ENCODE measurements at places on chromosomes 3 and 15.

DNA sequence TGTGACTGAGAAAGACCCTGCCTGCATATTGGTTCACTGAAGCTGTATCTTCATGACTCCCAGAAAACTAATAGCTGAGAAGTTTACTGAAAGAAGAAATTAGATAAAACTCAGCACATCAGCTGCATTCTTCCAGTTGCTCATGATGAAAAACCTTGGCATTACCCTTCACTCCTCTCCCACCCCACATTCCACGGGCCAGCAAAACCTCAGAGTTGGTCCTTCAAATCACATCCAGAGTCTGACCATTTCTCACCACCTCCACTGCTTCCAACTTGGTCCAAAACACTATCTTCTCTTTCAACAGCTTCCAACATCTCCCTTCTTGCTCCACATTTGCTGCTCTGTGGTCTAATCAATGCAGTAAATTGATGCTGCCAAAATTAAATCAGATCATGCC, 97.1 kb downstream of the CD47 start:
- peak; percentile 72 for DNase-seq

DNA sequence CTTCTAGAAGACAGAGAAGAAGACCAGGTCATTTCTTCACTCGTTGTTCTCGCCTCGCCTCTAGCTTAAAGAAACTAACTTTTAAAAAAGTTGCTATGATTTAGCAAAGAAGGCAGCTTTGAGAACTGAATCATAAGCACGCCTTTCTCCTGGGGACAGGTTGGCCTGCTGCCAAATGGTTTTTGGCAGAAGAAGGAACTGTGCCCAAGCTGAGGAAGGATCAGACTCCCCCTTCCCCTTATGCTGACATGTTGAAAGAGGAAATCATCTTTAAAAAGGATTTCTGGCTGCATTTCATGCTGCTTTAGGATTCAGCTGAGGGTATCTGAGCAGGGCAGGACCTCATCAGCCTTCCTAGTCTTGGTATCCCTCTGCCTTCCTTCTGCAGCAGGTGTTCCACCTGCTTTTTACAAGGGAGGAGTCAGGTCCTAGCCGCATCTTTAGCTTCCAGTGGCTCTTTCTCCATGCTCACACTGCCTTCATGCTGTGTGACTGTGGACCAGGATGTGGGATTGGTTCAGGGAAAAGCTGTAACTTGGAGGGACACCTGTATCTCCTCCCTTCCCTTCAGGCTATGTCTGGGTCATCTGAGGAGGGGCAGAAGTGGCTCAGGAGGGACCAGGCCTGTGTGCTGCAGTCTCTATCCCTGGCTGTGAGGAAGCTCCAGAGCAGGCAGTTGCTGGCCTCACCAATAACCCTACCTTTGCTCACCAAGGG, 34.1 kb upstream of the HACD2 start:
- peak; percentile 61 for DNase-seq

DNA sequence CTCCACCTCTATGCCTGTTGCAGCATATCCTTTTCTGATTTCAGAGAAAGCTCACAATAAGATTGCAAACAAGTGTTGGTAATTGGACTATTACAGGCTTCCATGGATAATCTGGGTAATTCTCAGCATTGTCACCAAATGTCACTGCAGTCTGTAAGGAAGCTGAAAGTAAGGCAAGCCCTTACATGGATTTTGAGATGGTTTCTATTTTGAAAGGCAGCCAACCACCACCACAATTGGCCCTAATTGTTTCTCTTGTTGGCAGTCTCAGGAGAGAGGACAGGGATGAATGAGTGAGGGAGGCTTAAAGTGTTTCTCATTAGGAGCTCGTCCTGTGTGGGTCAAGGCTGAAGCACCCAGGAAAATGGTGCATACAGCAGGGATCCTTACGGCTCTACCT, 879.9 kb downstream of the TUSC7 start:
- DNase-seq, result peak; percentile 31

DNA sequence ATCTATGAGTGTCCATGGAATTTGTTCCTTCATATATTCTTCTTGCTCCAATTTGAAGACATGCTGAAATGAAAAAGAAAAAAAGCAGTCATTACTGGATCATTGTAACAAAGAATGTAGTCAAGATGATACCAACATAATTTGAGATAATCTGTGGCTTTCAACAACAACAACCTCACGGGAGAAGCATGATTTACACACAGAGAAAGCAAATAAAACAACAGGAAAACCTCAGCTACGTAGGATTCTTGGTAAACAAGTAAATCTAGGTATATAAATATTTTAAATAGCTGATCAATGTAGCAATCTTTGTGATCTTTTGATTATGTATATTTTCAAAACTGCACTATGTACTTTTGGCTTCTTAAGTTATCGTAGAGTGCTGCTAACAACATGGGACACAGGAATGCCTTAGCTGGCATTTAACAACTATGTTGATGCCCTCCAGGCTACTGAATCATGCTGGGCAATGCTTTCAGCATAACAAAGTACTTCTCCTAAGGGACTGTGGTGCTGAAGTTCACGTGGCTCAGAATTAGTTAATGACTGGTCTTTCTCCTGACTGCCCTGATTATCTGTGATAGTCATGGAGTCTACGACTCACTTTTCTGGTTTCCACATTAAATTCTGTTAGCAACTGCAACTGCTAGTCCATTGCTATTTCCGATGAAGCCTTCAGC, 96.5 kb upstream of the MYO5C start:
- peak; percentile 93 for DNase-seq

GRCh38 chr3:189744235-189744634, 113.0 kb downstream of the TP63 start:
- no peak for DNase-seq

DNA sequence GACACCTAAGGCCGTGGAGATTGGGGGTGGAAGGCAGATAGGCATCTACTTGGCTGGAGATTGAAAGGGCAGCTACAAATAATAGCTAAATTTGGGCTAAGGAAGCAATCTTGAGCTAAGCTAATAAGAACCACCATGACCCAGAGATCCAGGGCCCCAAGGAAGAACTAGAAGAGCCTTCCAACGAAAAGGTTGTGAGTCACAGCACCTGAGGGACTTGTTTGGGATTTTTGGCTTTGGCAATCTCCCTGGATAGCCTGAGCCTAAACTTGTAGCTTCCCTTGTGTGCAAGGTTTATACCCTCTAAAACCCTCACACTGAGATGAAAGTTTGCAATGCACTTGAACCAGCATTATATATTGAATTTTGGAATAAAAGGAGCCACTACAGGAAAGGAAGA, 364.0 kb upstream of the IL12A start:
- DNase-seq, result no peak

DNA sequence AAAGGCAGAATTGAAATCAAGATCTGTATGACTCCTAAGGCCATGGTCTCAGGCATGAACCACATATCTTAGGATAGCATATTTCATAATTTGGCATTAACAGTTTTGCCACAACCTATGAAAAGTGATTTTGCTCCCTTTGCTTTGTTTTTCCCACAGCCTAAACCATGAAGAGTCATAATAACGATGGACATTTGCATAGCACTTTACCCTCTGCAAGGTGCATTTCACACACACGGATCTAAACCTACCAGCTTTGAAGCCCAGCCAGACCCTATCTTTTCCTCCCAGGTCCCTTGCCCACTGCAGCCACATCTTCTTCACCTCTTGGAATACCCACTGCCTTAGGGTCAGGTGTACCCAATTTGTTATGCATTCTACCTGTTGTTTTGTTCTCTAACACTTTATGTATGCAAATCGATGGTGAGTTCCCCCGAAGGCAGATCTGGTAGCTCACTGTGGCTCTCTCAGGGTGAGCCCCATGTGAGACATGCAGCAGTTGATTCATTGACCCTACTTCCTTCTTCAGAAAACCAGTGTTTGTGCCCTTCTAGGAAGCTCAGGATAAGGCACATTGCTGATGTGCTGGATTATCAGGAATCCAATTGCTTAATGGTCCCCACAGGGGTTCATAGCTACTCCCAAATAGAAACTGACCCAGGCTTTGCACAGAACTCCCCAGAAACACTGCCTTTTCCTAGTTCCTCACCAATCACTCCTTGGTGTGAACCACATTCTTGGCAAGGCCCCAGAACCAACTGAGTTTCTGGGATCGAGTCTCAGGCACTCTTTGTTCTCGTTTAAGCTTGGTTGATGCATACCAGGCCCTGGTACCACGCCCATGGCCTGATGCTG, 8.7 kb downstream of the ARHGAP31 start:
- DNase-seq, result peak; percentile 38

DNA sequence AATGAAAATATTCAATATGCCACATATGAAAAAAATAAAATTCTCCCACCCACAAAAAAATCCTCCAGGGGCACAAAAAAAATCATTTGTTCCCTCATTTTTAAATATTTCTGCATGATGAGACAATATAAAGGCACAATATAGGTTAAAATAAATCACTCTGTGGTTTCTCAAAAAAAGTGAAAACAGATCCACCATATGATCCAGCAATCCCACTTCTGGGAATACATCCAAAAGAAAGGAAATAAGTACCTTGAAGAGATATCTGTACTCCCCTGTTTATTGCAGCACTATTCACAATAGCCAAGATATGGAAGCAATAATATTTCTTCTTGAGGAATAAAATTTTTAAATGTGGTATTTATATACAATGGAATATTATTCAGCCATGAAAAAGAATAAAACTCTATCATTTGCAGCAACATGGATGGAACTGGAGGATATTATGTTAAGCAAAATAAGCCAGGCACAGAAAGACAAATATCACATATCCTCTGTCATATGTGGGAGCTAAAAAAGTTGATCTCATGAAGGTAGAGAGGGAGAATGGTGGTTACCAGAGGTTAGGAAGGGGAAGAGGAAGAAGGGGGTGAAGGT, 1.5 kb downstream of the ATP8B4 start:
- DNase-seq, result no peak

- DNase-seq, result peak; percentile 78
These were observed 76.0 kb upstream of the SLC25A26 start for GRCh38 chr3:66144568-66145407.

DNA sequence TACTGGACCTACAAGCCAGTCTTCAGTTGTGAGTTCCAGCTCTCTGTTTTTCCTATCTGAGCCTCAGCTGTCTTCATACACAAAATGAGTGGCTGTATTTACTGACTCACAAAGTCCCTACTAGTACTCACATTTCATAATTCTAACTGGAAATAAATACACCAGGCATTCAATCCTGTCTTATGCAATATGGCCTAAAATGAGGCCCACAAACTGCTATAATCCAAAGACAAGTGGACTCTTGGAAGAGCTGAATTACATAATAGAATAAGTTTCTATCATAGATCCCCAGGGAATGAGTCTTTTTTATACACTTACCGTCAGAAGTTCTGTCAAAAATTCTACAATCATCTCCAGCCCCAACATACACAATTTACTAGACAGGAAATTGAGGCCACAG, 211.9 kb downstream of the LRRN1 start:
- no peak for DNase-seq

DNA sequence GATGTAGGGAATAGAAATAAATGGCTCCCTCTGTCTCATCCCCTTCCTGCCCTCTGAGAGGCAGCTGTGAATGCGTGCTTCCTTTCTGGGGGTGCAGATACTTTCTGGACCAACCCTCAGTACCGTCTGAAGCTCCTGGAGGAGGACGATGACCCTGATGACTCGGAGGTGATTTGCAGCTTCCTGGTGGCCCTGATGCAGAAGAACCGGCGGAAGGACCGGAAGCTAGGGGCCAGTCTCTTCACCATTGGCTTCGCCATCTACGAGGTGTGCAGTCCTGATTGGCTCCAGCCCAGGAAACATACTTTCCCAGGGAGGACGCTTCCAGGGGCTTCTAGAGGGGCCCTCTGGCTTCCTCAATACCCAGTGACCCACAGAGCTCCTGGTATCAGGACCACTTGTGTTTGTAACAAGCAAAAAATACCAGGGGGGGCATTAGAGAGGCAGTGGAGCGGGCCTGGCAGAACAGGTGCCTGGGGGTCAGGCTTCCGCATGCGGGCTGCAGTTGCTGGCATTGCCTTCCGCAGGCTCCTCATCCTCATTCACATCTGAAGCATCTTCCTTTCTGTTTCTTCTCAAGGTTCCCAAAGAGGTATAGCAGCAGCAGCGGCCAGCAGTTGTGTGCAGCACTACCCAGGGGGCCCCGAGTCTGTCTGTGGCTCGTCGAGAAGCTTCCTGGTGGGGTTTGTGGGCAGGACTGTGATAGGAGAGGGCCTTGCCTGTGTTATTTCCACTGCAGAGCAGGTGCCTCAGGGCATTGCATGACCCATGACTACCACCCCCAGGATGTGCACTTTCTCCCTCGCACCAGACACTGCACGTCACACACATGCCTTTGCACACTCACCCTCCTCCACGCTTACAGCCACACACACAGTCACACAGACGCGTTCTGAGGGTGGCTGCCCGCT, 42.5 kb downstream of the CAPN3 start:
- DNase-seq, result no peak

DNA sequence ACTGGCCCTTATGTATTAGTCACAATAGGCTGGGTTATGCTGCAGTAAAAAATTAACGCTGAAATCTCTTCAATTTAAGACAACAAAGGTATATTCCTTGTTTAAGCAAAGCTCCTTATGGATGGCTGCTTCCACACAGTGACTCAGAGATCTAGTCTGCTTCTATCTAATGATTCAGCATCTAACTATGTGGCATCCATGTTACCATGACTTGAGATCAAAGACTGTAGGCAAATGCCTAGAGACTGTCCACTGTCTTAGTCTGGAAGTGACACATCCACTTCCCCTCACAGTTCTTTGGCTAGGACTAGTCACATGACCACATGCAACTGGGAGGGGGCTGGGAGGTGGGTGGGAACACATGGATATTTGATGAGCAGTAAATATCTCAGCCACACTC, 61.3 kb upstream of the PSMD6 start:
- peak; percentile 99 for DNase-seq

- DNase-seq, result no peak
These were observed 3.9 kb downstream of the ATR start for GRCh38 chr3:142574665-142575064.

DNA sequence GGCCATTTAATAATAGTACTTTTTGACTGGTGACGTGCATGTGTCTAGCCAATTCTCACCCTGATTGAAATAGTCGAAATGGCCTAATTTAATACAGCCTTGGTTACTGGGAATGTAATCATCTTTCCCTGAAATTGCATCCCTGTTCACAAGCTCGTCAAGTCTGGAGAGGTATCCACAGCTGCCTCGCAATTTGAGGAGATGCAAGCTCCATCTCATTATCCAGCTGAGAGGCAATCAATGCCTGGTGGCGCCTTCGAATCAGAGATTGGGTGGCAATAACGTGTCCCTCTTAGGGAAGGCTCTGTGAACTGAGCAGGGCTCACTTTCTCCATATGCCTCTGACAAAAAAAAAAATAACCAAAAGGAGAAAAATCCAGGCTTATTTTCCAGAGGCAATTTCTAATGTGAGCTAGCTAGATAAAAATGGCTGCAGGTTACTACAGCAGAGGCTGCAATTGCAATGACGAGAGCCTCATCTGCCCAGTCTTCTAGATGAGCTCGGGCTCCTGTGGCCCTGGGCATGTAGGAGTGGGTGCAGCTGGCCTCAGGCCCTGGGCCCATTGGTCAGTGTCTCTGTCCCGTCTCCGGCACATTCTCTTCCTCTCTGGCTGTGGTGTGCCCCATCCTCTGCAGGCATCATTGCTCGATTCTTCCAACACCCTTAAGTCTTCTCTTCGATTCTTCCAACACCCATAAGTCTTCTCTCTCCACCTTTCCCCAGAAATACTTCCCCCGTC, 487.5 kb downstream of the GABRG3 start:
- DNase-seq, result no peak

GRCh38 chr3:5138214-5138981, 16.3 kb downstream of the ARL8B start:
- DNase-seq, result peak; percentile 50
